ENCODE measurements at places on chromosomes 5 and 9.

DNA sequence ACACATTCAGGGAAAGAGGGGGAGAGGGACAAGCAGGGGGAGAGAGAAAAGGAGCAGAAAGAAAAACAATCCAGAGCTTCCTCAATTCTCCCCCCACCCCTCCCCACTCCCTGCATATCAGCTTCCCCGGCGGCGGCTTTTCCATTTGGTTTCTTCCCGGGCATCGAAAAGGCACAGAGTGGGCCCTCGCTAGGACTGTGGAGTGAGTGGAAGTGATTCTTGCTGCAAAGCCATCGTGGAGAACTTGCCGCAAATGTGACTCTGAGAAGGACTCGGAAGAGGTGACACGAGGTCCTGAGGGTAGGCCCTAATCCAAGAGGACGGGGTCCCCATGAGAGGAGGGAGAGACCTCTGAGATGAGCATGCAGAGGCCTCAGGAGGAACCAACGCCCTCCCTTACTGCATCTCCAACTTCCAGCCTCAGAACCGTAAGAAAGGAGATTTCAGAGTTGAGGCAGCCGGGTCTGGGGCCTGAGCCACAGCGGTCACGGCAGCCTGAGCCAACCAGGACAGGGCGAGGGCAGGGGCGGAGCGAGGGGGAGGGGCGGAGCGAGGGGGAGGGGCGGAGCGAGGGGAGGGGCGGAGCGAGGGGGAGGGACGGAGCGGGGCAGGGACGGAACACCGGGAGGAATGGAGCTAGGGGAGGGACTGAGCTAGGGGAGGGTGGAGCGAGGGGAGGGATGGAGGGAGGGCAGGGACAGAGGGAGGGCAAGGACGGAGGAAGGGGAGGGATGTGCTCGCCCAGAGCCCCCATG is 21.2 kb upstream of the SARDH start:
- DNase-seq, result no peak

DNA sequence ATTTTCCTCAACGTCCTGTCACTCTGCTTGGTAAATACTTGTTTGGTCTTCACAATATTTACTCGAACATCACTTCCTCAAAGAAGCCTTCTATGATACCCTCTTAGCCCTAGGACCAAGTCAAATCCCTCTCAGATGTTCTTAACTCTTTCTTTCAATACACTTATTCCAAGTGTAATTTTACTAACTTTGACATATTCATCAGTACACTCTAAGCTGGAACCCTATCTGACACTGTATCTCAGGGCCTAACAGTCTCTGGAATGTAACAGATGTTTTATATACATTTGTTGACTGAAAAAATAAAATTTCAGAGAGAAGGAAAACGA is 19.6 kb downstream of the SIL1 start:
- DNase-seq, result no peak

GRCh38 chr9:90830977-90831376 is 29.4 kb downstream of the SYK start:
- DNase-seq, result no peak

GRCh38 chr5:169303119-169303515 is 2.2 kb upstream of the SLIT3 start:
- no peak for DNase-seq

DNA sequence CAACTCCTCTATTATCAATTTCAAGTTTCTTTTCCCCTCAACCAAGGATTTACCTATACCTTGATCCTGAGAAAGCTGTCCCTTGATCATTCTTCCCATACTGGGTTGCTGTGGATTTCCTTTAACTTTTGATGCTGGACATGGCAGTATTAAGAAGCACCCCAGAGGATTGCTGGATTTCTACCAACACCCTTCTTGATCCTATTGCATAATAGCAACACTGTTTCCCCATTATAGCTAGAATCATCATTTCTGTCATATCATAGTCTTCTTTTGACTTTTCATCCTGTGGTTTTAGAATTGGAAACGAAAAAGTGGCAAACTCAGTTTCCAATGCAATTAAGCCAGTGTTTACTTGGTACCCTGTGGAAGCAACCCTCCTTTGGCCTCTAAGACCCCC is 154.9 kb downstream of the ARRDC3 start:
- DNase-seq, result no peak

Data from LNCaP clone FGC (cell line).